ENCODE measurements at places on chromosomes 12 and 14.

DNA sequence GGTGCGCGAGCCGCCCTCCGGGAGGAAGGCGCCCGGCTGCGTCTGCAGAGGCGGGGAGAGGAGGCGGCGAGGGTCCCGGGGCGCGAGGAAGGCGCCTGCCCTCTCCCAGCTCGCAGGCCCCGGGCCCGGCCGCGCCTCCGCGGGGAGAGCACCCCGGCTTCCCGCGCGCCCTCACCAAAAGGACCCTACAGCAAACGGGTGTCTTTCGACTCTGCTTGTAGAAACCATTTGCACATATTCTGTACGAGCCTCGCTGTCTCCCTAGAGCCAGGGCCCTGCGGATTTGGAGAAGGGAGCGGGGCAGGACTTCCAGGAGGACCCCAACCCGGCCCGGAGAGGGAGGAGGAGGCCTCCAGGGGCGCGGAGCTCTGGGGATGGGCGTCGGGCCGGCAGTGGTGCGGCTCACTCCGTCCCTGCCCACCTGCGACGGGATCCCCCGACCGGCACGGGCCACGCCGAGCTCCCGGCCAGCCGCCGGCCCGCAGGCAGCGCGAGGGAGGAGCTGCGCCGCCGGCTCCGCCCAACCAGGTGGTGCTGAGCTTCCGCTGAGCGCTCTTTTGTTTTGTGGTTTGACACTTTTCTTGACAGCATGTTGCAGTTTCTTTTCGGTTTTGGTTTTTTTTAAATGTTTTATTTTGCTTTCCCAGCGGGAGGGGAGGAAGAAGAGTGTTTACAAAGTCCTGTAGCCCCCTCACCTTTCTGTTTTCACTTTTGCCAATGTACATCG, 103.3 kb upstream of the FKBP4 start:
- DNase-seq = no peak

DNA sequence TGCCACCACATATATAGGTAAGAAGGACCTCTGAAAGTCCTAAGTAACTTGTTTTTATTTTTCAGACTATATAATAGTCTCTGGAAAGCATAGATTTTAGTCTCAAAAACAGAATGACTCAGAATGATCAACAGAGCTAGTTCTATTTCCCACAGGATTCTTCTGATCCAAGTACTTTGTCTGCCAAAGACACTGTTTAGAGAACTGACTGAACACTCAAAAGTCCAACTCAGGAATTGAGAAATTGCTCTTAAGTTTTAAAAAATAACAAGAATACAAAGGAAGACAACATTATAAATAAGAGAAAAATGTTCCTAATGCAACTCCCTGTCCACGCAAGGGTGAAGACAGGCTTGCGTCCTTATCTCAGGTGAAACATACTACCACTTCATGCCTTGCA, 29.0 kb downstream of the LGMN start:
- no peak for DNase-seq

GRCh38 chr14:104031384-104031783, 54.1 kb upstream of the ASPG start:
- DNase-seq = no peak

DNA sequence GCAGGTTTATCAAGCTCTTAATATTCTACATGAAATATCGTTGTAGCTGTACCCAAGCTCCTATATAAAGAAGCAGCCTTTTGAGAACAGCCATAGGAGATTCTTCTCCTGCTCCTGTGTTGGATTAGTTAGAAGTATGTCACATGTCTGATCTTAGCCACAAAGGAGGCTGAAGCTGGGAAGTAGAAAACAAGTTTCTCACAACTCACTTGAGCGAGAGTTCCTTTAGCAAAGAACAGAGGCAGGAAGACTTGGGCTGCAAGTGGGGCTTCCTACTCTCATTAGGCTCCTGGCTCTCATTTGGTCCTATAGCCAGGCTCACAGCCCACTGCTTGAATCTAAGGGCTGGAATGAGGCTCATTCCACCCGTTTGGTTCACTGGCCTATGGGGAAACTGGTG, 281.9 kb downstream of the BTG1 start:
- DNase-seq = no peak

- no peak for DNase-seq
Measured at GRCh38 chr12:69007101-69007854, 74.3 kb upstream of the CPM start.
